ENCODE measurements at places on chromosomes 2 and 18.

- no peak for DNase-seq
These were observed 380.6 kb upstream of the REG3G start for GRCh38 chr2:78644854-78645253.

- DNase-seq = no peak
These were observed 102.5 kb downstream of the CHN1 start for GRCh38 chr2:174902506-174903263.

DNA sequence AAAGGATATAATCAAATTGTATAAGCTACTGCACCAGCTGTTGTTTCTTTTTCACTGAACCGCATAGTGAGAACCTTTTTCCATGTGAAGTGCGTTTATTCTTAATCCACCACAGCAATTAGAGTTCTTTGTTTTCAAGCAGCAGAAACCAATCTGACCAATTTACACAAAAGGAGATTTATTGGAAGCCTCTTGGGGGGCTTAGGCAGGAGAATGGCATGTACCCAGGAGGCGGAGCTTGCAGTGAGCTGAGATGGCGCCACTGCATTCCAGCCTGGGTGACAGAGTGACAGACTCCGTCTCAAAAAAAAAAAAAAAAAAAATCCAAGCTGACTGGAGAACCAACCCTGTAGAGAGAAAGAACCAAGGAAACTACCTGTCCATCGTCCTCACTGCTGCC is 10.0 kb downstream of the ADNP2 start:
- no peak for DNase-seq

DNA sequence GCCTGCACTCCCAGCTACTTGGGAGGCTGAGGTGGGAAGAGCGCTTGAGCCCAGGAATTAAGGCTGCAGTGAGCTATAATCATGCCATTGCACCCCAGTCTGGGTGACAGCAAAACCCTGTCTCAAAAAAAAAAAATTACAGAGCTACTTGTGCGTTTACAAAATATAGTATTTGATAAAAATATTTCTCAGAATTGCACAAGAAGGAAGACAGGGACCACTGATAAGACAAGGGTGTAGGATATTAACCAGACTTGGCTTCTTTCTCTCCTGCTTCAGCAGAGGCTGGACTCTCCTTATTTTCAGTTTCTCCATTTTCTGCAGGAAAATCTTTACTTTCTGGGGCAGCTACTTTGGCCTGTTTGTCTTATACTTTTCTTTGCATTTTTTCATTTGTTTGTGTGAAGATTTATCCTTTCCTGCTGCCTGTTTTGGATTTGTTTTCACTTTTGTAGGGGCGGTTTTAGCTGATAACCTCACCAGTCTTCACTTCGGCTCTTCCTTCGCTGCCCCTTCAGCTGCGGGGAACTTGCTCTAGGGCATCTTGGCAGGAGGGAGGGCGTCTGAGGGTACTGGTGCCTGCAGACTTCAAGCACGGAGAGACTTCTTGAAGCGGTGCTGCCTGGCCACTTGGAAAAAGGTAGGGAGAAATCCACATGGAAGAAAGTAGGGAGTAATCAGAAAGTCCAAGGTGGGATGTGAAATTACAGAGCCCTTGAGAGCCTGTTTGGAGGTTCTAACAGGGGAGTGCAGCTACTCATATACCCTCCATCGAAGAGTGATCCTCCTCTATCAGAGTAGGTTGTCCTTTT is 14.9 kb upstream of the ZDBF2 start:
- DNase-seq = no peak

DNA sequence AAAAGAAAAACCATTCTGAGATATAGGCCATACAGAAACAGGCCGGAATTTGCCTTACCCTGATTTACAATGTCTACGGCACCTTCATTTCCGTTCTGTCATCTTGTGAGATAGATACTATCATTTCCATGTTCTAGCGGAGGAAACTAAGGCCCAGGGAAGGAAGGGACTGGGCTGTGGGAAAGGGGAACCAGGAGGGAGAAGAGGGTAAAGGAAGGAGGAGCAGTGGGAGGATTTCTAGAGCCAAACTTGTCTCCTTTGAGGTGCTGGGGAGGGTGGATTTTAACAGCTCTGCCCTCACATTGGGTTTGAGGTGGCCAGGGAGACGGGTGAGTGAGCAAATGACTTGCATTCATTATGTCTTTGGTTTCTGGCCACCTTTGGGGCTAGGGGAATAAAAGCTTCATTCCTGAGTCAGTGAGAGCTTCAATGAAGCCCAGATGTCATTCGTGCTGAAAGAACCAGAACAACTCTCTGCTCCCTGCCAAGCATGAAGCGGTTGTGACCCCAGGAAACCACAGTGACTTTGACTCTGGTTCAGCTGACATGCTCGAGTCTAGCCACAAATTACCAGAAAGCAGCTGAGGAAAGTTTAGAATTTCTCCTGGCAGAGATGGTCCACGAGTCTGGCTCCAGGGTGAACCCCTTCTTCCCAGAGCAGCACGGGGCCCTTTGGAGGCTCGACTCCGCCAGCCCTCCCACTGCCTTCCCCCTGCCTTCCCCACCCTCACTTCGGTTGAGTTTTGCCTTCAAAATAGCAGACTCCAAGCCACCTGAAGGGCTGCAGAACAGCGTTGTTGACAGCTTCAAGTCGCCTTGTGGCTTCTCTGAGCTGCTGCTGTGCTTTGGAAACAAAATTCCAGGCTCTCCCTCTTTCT is 3.8 kb downstream of the ACTG2 start:
- DNase-seq = peak; percentile 90

- DNase-seq = no peak
These were observed 136.5 kb downstream of the RNF144A start for GRCh38 chr2:7053650-7054265.

DNA sequence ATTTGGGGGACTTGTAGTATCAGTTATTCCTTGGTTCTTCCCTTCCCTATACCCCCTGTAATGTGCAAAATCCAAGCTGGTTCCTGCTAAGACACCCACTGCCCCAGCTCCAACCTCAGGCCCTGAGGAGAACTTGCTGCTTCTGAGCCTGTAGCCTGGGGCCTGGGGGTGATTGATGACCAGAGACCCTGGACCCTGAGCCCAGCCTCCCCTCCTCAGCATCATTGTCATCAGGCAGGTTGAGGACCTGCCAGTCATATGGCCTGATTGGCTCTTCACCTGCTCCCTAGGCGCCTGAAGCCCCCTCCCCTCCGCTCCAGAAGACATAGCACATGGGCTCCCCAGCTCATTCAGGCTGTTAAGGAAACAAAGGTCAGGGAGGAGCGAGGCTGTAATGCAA is 73.8 kb upstream of the YWHAQ start:
- DNase-seq = no peak

DNA sequence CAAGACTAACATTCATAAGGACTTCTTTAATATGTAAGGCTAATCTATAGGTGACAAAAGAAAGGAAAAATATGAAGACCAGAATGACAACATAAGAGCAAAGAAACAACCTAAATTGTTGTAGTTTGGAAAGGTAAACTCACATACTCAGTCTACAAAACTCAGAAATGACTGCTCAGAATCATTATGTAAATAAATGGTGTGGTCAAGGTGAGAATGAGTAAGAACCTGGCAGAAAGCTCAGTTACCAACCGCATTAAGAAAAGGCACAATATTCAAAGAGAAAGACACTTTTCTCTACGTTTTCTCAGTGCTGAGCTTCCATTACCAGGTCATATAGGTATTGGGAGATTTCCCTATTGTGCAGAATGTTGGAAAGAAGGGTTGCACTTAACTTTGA is 15.8 kb downstream of the ATF2 start:
- no peak for DNase-seq

- DNase-seq = no peak
These were observed 30.8 kb upstream of the LRRTM4 start for GRCh38 chr2:77552956-77553355.

- DNase-seq = no peak
These were observed 232.4 kb downstream of the MEIS1 start for GRCh38 chr2:66667301-66667700.

DNA sequence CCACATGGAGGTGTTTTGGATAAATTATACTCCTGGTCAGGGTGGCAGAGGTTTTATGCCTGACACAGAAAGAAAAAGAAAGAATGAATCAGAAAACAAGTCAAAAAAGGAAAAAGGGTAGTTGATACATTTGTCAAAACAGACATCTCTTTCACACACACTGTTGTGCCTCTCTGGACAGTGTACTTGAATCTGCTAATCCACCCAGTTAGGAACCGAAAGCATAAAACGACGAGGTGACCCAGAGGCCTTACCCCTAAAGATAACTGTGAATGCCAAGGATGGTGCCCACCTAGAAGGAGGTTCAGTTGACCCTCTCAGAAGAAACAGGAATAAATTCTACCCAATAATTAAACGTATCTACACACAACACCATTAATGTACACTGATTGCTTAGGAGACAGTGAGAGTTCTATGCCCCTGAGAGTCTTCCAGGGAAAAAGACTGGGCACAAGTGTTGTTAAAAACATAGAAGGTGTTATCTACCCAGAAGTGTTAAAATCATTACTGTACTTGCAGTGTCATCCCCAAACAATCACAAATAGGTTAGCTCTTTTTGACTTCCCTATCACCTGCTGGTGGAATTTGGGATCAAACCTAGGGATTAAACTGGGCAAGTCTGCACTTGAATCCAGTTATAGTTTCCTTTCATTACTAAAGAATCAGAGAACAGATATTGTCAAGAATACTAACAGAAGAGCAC is 123.2 kb upstream of the DNAJC10 start:
- no peak for DNase-seq

DNA sequence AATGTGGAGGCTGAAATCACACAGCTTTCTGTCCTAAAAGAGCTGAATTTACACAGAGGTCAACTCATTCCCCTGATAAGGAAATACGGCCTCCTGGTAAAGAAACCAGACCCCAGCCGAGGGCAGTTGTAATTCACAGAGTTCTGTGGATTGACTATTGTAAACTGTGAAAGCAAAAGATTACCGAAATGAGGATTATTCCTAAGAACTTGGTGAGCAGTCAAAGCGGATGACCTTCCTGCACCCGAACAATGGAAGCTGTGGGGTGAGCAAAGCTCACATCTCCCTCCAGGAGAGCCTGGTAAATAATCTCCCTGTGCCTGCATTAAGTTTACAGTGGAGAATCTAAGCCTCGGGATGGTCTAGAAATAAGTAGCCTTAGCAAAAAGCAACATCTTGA is 138.2 kb upstream of the PXDN start:
- DNase-seq = no peak

DNA sequence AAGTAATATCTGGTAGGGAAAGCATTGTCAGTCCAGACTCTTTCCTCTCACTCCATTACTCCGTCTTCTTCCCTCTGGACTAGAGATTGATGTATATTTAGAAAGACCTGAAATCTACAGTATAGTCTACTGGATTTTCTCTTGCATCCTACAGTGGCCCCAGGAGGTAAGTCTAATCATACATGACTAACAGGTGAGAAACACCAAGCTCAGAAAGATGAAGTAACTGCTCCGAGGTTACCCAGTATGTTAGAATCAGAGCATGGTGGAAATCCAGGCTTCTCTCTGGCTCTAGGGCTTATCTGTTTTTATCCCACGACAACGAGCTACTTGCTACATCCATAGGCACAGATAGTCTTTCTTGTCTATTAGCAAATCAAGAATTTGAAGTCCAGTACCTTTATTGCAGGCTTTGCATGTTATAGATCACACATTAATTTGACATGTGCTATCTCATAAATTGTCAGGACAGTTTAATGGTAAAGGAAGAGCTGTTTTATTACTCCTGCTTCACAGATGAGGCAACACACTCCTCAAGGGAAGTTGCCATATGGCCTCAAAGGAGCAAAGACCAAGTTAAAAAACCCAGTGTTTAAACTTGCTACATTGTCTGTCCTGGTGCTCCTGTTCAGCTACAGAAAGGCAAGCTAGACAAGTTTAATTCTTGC is 484.3 kb downstream of the THSD7B start:
- no peak for DNase-seq

DNA sequence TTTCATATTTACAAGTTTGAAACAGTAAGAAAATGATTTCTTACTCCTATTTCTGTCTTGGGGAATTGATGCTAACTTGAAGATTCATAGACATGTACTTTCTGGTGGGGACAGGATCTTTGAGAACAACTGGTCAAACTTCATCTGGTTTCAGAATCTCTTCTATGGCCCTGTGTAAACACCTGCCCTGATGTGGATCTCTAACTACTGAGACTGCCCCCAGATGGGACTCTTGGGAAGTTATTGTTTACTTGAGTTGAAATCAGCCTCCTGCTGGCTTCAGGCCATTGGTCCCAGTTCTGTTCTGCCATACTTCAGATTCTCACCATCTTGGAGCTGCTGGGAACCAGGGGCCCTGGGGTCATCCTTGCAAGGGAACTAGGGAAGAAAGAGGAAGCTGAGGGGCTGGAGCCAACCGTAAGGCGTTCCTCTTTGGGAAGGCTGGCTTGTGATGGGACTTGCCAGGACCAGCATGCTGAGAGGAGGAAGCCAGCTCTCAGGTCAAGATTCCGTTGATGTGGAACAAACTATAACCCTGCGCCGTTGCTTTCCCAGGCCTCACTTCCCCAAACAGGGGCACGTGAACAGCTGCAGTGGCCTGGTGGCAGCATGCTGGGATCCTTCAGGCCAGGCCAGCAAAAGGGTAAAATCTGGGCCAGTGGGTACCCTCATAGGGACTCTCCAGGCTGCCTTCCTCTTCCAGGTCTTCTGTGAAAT is 135.5 kb upstream of the CXCR4 start:
- DNase-seq = no peak

DNA sequence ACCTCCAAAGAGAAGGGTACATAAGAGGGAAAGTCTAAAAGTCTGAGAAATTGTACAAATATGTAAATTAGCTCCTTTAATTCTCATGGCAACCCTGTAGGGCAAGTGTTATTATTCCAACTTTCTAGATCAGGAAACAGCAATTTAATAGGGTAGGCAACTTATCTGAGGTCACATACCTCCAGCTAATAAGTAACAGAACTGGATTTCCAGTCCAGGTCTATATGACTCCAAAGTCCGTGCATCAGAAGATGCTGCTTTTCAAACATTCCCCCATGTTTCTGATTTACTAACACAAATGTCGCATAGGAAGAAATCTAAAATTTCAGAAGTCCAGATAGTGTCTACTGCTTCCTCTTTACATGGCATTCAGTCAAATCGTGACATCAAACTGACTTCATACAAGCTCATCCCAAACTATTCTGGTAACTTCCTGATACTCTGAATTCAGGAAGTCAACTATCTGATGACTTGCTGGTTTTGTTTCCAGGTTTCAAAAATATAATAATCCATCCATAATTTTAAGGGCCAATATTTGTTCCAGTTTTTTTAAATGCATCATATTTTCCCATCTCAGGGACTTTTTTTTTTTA is 419.3 kb upstream of the ACVR2A start:
- DNase-seq = no peak
